CD4-positive, alpha-beta T cell treated with Interleukin-12 subunit alpha and Interleukin-12 subunit beta, for 1 hour (primary cell): ENCODE measurements at places on chromosomes 1 and 21.

- no peak for DNase-seq
Observed at GRCh38 chr1:241964550-241965282, 7.1 kb downstream of the BECN2 start.

DNA sequence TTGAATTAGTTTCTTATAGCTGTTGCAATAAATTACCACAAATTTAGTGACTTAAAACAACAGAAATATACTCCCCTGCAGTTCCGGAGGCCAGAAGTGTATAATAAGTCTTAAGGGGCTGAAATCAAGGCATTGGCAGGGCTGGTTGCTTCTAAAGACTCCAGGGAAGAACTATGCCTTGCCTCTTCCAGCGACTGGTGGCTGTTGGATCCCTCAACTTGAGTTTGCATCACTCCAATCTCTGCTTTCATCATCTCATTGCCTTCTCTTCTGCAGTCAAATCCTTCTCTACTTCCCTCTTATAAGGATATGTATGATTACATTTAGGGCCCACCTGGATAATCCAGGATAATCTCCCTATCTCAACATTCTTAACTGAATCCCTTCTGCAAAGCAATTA lies 19.1 kb upstream of the MED18 start:
- no peak for DNase-seq

GRCh38 chr1:234980645-234981396 lies 147.8 kb downstream of the TOMM20 start:
- DNase-seq = peak; percentile 67

DNA sequence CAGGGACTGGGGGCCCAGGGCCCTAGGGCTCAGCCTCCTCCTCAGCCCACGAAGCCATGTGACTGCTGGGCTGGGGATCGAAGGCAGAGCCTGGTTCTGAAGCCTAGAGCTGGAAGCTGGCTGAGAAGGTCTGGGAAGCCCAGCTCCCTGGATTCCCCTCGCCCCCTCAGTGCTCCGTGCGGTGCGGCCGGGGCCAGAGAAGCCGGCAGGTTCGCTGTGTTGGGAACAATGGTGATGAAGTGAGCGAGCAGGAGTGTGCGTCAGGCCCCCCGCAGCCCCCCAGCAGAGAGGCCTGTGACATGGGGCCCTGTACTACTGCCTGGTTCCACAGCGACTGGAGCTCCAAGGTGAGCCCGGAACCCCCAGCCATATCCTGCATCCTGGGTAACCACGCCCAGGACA lies 9.1 kb downstream of the ADAMTSL4 start:
- DNase-seq = no peak

DNA sequence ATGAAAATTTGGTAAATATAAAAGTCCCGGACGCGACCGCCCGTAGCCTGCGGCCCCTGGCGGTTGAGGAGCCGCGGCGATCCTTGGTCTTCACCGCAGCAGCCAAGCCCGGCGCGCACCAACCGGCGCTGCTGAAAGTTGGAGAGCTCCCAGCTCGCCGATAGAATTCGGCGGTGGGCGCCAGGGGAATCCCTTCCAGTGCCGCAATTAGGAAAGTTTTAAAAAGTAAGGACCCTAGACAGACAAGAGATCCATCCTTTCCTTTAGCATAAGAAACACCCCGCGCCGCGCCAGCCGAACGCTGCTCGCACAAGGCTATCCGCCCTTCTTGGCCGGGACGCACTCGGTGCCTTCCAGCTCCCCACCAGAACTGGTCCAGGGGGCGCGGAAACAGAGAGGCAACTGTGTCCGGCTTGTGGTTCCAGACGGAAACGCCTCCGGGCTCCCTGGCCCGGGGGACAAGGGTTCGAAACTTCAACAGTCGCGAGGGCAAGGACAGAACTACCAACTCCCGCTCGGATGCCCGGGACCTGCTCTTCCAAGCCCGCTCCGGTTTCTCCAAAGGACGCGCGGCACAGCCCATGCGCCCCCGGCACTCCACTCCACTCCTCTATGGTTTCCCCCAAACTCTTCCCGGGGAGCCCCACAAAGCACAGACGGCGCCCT lies 1.7 kb downstream of the FAM78B start:
- DNase-seq = peak; percentile 13

- no peak for DNase-seq
Observed at GRCh38 chr1:208129487-208129886, 114.7 kb downstream of the PLXNA2 start.

GRCh38 chr1:66364578-66365391 lies 169.2 kb upstream of the SGIP1 start:
- DNase-seq = no peak

- no peak for DNase-seq
Observed at GRCh38 chr1:58459911-58460310, 86.6 kb downstream of the OMA1 start.

GRCh38 chr1:73761559-73761958 lies 436.4 kb downstream of the LRRIQ3 start:
- no peak for DNase-seq

DNA sequence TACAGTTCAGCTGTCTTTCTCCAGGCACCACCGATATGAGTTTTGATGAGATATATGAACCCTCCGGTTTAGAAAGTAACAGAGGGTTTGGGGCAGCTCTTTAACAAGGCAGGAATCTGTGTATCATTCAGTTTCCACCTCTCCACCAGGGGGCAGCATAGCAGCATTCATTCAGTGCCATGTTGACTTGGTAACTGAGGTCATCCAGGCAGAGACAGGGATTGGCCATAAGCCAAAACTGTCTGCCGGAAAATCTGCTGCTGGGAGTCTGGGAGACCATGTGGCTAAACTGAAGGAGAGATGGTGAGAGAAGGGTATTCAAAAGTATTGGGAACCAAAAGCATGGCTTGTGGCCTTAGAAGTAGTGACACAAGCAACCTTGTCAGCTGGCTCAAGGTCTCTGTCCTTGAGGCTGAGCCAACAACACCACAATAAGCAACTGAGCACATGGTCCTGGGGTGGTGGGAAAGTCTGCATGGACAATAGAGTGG lies 98.5 kb downstream of the LMX1A start:
- peak; percentile 14 for DNase-seq

DNA sequence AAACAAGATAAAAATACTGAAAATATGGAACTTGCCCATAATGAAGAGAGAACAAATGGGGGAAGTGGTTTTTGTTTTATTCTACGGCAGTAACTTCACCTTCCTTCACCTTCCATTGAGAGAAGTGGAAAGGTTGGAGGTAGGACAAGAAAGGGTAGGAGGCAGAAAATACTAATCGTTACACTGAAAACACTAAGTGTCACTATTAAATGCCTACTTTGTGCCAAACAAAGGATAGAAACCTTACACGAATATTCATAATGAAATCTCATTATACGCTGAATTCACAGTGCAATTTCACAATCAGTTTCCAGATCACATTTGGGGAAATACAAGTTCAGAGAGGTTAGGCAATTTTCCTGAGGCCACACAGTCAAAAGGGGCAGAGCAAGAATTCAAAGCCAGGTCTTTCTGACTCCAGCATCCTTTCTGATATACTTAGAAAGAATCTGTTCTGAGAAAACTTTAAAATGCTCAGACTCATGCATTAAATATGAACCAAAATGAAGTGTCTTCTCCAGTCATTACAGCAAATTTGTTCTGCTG lies 3.0 kb downstream of the TIAM1 start:
- DNase-seq = no peak

- DNase-seq = no peak
Observed at GRCh38 chr1:34984435-34984792, 733 bp downstream of the TMEM35B start.

GRCh38 chr1:8303141-8303540 lies 14.8 kb upstream of the SLC45A1 start:
- DNase-seq = no peak

DNA sequence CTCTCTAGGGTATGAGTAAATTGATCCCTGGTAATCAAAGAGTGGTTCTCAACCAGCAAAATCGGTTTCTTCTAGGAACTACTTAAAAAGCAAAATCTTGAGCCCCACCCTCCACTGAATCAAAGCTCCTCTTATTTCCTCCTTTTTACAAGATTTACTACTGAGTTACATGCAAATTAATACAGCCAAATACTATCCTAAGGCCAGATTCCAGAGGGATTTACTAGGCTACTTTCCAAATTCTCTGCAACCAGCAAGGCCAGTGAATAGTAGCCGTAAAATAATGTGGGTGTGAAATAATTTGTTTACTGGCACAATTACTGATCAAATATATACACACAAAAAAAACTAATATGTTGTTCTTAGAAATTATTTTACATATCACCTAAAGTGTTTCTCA lies 1583.8 kb downstream of the NCAM2 start:
- DNase-seq = no peak

DNA sequence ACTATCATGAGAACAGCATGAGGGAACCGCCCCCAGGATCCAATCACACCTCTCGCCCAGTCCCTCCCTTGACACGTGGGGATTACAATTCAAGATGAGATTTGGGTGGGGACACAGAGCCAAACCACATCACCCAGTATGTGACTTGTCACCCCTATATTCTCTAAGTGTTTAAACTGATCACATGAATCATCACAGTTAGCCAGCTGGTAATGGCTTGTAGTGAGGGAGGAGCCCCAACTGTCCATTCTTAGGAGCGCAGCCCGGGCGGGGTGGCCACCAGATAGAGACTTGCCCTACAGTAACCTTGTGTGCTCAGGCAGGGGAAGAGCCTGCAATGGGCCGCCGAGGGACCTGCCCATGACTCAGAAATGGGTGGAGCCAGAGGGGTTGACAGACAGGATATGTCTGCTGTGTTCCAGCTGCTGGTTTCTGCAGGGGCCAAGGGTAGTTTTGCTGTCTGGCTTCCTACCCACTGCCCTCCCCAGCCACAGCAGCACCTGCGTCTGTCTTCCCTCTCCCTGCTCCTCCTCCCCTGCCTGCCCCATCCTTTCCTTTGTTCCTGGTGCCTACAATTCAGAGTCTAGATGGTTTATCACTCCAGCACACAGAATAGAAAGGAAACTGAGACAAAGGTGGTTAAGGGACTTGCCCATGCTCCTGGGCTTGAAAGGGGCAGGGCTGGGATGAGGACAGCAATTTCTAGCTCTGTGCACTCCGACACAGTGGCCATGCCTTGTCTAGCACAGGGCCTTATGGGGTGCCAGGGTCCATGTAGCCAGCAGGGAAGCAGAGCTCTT lies 9.2 kb downstream of the ABCG1 start:
- DNase-seq = peak; percentile 96

- no peak for DNase-seq
Observed at GRCh38 chr1:197286634-197287033, 18.6 kb downstream of the CRB1 start.

DNA sequence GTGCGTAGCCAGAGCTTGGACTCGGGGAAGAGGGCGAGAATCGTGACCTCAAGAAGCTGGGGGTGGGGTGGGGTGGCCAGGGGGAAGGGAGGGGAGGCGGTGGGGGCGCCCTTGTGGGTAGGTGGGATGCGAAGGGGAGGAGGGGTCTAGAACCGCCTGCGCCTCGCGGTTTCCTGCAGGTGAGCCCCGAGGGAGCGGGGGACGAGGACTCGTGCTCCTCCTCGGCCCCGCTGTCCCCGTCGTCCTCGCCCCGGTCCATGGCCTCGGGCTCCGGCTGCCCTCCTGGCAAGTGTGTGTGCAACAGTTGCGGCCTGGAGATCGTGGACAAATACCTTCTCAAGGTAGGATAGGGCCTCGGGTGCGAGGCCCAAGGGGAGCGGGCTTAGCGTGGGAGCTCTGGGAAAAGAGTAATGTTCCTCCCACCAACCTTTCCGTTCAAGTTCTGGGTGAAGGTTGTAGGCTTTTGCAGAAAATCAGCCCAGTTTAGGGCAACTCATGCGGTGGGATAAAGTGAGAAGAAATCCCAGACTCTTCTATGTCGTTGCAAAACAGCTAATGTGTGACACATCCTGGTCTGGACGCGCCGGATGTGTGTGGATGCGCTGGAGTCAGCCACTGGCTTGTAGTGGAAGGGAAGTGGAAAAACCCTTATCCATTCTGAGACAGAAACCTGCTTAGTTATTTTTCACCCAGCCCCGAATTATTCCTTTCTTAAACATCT lies 2.9 kb downstream of the LHX8 start:
- DNase-seq = no peak

GRCh38 chr1:229782469-229782868 lies 156.4 kb downstream of the URB2 start:
- DNase-seq = no peak

- DNase-seq = no peak
Observed at GRCh38 chr1:95941121-95941798, 707.2 kb downstream of the RWDD3 start.

DNA sequence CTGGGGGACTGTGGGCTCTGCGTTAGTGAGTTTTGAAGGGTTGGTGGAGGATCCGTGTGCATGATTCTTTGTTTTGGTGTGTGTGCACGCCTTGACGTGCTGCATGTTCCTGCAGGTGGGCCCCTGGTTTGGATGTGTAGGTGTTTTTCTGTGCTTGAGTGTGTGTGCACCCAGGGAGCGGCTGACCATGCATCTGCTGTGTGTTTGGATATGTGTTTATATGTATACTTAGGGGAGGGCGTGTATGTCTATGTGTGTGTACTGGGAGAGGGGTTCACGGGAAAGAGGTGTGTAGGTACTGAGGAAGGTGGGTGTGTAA lies 1.1 kb downstream of the VANGL2 start:
- DNase-seq = no peak

GRCh38 chr1:170306948-170307347 lies 161.2 kb downstream of the NTMT2 start:
- DNase-seq = no peak

DNA sequence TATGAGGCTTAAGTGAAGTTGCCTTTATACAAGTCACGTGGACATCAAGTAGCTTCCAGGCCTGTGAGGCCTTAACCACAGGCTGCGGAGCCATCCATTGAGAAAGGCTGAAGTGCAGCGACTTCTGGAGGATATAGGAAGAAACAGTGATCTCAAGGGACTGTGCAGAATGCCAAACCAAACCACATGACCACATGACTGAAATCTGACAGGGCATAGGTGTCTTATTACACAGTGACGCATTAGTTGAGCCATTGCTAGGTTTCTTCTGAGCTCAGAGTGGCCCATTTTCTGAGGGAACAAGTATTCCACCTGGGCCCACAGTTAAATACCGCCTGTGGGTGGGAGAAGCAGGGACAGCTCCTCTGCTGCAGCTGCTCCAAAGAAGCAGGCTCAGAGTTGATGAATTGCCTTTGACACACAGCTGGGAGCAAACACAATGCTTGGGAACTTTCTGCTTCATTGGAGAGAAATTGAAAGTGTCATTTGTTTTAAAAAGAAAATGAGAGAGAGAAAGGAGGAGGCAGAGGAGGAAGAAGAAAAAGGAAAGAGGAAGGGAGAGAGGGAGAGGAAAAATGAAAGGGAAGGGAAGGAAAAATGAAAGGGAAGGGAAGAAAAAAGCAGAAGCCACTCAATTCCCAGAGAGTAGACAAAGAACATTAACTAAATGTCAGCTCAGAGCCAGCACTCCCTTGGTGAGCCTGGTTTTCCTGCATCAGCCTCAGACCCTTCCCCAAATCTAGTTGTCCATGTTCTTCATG lies 94.4 kb downstream of the COLGALT2 start:
- DNase-seq = no peak

DNA sequence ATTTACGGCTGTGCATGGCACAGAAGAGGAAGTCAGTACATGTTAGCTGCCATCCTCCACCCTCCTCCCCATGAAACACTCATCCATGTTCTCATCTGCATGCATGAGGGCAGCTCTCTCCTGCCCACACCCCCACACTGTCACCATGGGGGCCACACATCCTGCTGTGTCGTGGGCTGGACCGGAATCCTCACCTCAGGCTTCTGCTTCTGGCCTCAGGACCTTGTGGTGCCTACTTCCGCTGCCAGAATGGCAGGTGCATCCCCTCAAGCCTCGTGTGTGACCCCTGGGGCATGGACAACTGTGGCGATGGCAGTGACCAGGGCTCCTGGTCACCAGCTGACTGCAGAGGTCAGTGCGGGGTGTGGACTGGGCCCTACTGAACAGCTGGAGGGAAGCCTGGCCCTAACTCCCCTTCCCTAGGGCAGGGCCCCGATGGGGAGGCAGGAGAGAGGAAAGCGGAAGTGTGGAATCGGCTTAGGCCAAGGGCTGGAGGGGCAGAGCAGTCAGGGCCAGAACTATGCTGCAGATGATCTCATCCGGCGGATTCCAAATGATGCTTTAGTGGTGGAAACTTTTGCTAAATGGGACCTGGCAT lies 3.8 kb downstream of the LDLRAD2 start:
- DNase-seq = peak; percentile 2
